ENCODE measurements at places on chromosomes 3 and 15.

- peak; percentile 87 for DNase-seq
Observed at GRCh38 chr3:42025370-42026138, 63.7 kb upstream of the ULK4 start.

GRCh38 chr3:65897766-65898165, 141.0 kb downstream of the MAGI1 start:
- DNase-seq, result no peak

DNA sequence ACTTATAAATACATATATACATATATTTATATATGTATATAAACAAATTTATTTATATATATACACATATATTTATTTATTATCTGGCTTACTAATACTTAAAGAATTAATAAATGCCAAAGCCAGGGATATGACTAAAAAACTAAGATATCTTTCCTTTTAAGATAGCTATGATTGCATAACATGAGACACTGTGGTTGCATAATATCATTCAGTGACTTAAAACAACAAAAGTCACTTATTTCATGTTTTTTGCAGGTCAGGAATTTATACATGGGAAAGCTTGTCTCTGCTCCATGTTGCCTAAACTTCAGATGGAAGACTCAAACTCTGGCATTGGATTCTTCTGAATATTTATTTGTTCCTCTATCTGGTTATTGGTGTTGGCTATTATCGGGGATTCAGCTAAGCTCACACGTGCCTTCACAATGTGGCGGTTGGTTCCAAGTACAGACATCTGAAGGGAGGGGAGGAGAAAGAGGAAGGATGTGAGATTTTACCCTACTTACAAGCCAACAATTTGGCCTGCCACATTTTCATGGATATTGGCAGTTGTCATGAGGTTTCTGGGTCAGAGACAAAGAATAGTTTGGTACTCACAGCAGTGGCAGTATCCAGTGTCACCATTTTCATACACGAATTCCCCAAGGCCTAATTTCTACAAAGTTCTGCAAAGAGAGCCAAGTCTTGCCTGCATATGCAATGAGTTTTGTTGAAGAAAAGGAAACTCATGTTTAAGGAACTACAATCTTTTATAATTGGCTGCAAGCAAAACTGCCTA, 381.6 kb downstream of the EPHA3 start:
- DNase-seq, result no peak

GRCh38 chr15:56950979-56951378, 32.5 kb downstream of the TCF12 start:
- no peak for DNase-seq

DNA sequence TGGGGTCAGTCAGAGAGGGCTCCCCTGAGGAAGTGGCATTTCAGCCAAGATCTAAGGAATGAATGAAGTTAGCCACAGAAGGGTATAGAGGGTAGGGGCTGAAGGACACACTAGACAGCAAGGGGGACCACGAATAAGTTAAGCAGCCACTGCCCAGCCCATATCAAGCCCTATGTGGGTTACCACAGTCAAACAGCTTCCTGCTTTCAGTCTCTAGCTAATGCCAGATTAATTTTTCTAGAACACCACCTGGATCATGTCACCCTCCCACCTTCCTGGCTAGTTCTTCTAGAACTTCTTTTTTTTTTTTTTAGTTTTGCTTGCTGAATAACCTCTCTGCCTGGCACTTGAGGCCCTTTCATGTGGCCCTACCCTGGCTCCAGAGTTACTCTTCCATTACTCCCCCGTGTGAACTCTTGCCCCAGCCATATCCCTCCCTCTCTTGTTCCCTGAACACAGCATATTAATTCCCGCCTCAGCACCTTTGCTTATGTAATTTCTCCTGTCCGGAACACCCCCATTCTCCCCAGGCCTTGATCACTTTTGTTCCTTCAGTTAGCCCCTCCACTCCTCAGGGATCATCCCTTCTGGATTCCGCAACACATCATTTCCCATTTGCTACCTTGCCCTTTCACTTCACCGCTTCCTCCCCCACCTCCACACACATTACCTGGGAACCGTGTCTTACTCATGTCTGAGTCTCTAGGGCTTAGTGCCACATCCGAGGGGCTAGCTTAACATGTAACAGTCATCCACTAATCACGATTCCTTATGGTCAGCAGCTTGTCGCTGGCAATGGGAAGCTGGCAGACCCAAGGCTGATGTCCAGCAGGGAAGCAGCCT, 20.6 kb upstream of the BNC1 start:
- no peak for DNase-seq

DNA sequence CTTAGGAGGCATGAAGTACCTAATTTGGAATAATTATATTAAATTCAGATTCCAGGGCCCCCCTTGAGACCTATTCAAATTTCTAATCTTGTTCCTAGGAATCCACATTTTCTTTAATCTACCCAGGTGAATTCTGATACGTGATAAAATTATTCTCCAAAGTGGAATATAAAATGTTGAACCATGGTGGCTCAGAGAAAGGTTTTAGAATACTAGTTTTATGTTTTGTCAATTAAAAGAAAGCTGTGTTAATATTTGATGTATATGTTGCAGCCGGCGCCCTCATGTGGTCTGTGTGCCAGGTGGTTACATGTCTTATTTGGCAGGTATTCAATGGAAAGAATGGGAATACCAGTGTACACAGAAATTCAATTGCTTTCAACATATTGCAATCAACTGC, 321.8 kb downstream of the FEZF2 start:
- DNase-seq, result no peak

- no peak for DNase-seq
Observed at GRCh38 chr15:36406366-36406765, 173.1 kb upstream of the CDIN1 start.

DNA sequence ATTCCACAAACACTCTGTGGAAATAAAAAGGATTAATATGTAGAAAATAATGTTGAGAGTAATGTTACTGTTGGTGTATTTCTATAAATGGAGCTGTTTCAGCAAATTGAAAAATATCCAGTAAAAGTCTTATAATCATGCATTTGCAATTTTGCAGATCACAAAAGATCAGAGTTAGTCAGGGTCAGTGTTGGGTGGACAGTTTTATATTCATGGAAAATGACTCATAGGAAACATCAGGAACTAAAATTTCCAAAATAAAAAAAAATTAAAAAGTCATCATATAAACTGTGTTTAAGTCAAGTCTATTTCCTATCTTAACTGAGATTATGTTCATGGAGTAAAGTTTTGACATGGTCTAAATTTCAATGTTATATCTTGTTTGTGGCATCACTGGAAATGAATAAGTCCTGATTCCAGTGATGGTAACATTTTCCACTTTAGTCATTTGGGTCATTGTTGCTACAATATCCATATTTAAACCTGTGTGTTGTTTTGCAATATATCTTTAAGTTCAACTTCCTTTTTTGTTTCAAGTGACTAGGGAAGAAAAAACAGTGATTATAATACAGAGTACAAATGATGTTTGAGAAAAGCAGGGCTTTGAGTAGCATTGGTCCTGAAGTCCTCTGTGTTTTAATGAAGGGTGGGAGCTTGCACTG, 37.8 kb downstream of the MITF start:
- no peak for DNase-seq

DNA sequence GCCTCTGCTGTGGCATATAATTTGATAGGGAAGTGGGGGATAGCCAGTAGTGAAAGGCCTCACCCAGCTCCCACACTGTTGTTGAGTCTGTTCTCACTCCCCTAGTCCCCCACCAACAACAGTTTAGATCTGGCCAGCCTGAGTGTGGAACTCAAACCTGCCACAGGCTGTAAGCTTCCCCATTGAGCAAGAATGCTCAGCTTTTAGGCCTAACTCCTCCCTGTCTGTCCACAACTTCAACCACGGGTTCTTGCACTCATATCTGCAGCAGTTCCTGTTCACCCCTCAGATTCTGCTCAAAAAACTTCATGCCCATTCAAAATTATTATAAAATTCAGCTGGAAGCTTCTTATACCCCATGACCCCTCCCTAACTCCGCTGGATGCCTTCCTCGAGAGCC, 975.1 kb downstream of the NSUN3 start:
- no peak for DNase-seq

- no peak for DNase-seq
Observed at GRCh38 chr3:7615043-7615442, 754.1 kb downstream of the GRM7 start.

- DNase-seq, result no peak
Observed at GRCh38 chr15:35669021-35669420, 123.1 kb upstream of the DPH6 start.

- no peak for DNase-seq
Observed at GRCh38 chr3:112617285-112617684, 23.7 kb downstream of the CCDC80 start.

DNA sequence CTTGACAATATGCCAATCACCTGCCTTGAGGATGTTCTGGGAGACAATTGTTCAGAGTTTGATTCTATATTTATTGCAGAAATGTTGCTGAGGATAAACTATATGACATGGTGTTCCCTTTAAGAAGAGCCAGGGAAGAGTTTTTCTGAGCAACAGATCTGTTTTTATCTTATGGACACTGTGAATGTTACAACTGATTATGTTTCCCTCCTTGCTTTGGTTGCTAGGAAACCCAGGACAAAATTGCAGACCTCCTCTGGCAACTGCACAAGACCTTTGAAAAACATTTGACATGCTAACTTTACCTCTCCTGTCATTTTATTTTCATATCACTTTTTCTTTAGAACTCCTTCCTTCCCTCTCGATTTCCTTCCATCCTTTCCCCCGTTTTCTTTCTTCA, 8.2 kb upstream of the TM6SF1 start:
- DNase-seq, result no peak

GRCh38 chr3:16372362-16373292, 107.6 kb downstream of the OXNAD1 start:
- no peak for DNase-seq

DNA sequence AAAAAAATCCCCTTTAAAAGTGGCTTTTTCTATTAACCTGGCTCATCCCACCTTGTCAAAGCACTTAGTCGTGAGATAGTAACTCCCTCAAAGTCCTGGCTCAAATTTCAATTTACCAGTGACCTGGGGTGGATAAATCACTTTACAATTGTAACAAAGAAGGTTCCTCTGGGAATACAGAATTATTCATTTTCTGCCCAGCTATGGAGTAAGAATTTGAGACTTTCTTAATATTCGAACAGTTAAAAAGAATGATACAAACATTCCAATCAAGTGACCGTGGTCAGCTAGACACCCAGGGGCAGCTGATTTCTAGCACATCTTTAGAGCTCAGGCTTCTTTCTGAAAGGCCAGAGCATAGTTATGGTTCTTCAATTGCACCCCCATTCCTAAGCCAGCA, 291.0 kb upstream of the TGFBR2 start:
- DNase-seq, result peak; percentile 16

- DNase-seq, result no peak
Observed at GRCh38 chr3:196790636-196791035, 51.0 kb downstream of the PAK2 start.

GRCh38 chr3:165920984-165921383, 83.8 kb upstream of the BCHE start:
- DNase-seq, result no peak

DNA sequence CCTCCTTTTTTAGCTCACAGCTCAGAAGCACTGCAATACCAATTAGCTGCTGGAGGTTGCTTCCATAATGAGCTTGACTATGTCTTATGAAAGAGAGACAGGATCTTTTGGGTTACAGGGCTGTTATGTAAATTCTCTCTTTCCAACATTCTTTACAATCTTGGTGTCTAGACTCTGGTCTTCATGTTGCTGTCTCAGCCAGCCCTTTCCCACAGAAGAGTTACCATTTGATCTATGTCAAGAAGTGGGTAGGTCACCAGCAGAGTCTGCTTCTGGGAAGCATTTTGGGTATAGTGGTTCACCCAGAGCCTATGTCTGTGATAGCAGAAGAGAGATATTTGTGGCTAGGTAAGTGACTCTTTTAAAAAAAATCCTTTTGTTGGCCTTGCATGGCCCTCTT, 234.5 kb downstream of the SATB1 start:
- DNase-seq, result no peak

- DNase-seq, result no peak
Observed at GRCh38 chr3:138439646-138440045, 5.2 kb downstream of the ESYT3 start.
